ENCODE measurements at places on chromosomes 2 and 18. TPM values are rescaled to one million over a fixed set of nuclear protein-coding genes. Genes with fewer than 3 reads are reported as not detected.

- peak; percentile 51 for DNase-seq
Observed at GRCh38 chr18:54440292-54440691, 82.6 kb downstream of the C18orf54 start.

GRCh38 chr18:6796511-6796910 is 67.0 kb downstream of the ARHGAP28 start:
- DNase-seq = no peak

DNA sequence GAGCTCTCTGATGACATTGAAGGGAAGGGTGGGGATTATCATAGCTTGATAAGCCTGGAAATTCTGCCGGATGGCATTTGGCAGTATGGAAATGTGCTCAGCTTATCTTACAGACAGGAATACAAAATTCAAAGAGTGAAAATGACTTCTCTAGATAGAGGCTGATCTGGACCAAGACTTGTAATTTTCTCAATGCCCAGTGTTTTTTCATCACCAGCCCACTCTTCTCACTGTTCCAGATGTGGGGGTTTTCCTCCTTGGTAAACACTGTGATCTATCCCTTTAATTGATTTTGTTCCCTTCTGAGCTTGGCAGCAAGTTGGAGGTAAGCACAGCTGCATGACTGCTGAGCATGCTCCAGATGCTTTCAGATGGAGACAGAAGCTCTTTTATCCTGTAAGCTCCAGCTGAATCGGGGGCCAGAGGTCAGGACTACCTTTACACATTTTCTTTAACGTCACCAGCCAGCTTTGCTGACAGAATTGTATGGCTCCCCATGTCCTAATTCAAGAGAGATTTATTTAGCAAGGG is 287.4 kb upstream of the TCF4 start:
- no peak for DNase-seq

GRCh38 chr18:13139885-13140450 is 78.6 kb upstream of the LDLRAD4 start:
- no peak for DNase-seq

GRCh38 chr2:140567734-140568133 is 1563.1 kb downstream of the LRP1B start:
- peak; percentile 3 for DNase-seq

- no peak for DNase-seq
Observed at GRCh38 chr2:204705243-204705932, 160.1 kb downstream of the PARD3B start.

DNA sequence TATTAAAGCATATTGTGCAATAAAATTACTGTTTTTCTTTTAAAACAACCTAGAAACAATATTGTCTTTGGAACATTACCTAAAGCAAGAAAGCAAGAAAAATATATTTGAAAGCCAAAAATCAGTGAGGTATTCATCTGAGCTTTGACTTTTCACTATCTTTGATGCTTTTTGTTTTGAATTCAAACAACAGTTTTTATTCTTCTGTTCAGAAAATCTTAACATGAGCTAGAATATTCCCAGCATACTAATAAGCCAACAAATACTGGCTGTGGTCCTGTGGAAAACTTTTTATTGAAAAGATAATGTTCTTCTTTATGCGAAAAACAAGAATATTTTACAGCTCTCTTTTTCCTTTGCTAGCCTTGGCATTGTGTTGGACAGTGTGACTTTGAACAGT is 19.8 kb downstream of the FAM171B start:
- DNase-seq = no peak

- DNase-seq = no peak
Observed at GRCh38 chr2:96083064-96083939, 33.1 kb downstream of the ADRA2B start.

DNA sequence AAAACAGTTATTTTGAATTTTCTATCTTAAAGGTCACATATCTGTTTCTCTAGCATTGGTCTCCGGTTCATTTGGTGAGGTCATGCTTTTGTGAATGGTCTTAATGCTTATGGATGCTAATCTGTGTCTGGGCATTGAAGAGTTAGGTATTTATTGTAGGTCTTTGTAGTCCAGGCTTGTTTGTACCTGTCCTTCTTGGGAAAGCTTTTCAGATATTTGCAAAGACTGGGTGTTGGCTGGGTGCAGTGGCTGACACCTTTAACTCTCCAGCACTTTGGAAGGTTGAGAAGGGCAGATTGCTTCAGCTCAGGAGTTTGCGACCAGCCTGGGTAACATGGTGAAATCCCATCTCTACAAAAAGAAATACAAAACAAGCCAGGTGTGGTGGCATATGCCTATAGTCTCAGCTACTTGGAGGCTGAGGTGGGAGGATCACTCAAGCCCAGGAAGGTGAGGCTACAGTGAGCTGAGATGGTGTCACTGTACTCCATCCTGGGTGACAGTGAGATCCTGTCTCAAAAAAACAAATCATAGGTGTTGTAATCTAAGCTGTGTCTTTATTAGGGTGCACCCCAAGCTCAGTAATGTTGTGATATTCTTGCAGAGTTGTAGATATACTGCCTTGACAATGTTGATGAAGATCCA is 82.3 kb downstream of the FAM117B start:
- DNase-seq = no peak

DNA sequence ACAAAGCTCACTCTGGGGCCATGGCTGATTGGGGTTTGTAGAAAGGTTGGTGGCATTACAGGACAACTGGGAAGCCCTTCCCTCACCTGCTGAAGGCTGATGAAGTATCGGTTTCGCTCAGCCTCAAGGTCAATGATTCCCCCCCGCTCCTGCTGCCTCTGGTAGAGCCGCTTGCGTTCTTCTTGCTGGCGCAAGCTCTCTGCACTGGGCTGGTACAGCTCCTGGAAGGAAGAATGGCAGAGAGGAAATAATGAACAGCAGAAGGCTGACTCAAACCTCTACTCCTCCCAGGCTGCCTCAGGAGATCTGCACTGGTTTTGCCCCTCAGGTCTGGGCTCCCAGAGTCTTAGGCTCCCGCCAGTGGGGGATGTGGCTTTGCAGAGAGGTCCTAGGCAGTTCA is 5.2 kb downstream of the BCS1L start:
- no peak for DNase-seq

DNA sequence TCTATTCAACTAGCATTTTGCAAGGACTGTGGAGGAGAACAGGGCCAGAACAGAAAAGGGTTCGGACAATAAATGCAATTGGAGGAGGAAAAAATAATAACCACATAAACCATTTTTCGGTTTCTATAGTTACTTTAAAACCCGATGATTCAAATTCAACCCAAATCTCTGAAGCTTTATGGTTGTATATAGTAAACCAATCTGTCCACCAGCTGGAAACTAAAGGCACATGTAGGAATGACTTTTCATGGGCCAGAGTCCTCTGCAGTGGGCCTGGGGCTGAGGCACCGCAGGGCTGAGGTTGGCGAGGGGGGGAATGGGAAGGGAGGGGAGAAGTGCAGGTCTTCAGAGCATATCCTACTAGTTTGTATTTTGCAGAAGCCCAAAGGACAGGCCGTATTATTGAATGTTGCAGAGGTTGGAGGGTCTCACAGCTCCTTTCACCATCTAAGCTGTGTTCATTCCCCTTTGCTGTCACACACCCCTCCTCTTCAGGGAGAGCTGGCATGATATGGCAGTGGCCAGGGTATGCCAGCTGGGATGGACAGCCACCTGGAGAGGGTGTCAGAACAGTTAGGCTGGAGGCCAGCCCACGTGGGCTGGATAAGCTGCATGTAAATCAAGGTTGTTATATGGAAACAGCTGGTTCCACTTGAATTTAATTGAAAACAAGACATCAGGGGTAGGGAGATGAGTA is 267.1 kb downstream of the PRKCE start:
- no peak for DNase-seq

DNA sequence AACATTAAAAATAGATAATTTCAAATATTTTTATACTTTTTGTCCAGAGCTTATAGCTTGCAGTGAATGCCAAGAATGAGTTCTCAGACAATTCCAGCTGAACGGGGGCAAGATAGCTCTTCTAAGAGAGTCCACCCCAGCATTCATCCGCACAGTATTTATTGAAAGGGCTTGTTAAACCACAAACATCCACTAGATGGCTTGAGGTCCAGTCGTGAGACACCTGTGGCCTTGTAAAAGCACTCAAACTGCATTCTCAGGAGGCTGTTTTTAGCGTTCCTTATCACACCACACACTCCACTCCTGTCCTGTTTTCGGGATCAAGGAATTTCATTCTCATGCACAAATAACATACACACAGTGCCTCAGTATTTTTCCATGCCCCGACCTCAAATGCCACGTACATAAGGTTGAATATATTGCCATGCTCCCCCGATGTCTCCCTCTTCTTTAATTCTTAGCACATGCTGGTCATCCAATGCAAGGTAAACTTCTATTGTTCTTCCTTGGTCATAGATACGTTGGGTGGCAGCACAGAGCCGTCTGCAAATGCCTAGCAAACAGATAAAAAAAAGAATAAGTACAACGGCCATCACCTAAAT is 47.4 kb downstream of the DNAJC10 start:
- DNase-seq = peak; percentile 82

- peak; percentile 95 for DNase-seq
Observed at GRCh38 chr2:85705680-85706039, 11.5 kb downstream of the GNLY start.

DNA sequence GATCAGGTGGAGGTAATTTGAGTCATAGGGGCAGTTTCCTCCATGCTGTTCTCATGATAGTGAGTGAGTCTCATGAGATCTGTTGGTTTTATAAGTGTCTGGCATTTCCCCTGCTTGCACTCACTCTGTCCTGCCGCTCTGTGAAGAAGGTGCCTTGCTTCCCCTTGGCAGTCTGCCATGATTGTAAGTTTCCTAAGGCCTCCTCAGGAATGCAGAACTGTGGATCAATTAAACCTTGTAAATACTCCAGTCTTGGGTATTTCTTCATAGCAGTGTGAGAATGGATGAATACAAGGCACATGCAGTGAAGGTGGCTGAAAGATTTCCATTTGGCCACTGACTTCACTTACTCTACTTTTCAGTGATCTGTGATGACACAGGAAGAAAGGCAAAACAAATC is 133.7 kb downstream of the SH3BP4 start:
- DNase-seq = no peak

GRCh38 chr2:207046724-207047123 is 107.4 kb downstream of the CPO start:
- no peak for DNase-seq

- DNase-seq = no peak
Observed at GRCh38 chr18:62289047-62289446, 36.1 kb upstream of the TNFRSF11A start.

GRCh38 chr2:135840601-135841000 is 3.6 kb upstream of the LCT start:
- DNase-seq = peak; percentile 6

The CYP1B1 gene
- 14.4 TPM for total RNA-seq

The SIX2 gene
- total RNA-seq = 68.8 TPM

The SLC38A11 gene
- total RNA-seq = 0.19 TPM

The MAL gene
- total RNA-seq = 2.2 TPM

The SCN7A gene
- 0.16 TPM for total RNA-seq

The NUP35 gene
- total RNA-seq = 7.1 TPM

The FAM237A gene
- total RNA-seq = not detected

The CNDP1 gene
- total RNA-seq = not detected

The NT5C1B gene
- not detected for total RNA-seq

The IL36A gene
- not detected for total RNA-seq

The POTEF gene
- not detected for total RNA-seq

The SERPINB11 gene
- not detected for total RNA-seq

Data from myocyte (in vitro differentiated cells).